ENCODE measurements at places on chromosomes 7 and 10.

GRCh38 chr7:46774515-46774914 is 807.4 kb downstream of the TNS3 start:
- no peak for DNase-seq

DNA sequence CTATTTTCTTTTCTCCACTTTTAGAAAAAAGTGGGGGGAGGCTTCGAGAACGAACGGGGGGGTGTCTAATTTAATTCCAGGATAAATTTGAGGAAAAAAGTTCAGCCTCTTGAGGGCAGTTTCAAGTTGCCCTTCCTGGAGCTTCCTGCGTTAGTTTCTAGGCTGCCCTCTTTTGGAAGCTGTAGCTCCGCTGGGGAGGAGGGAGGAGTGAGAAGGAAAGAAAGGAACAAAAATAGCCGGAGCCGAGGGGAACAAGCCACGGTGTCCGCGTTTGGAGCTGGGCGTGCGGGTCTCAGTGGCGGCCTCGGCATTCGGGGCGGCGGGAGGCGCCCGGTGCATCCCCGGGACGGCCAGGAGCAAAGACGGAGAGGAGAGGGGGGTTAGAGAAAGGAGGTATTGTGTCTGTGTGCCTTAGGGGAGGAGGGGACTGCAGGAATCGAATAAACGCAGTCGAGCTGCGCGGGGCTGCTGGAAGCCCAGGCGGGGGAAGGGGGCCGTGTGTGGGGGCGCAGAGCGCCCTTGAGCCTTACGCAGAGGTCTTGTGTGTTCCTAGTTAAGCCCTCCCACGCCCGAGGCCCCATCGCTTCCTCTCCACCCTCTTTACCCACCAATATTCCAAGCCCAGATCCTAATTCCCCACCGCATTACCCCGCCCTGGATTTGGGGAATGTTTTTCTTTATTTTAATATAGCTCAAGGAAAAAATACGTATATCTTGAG is 2.0 kb upstream of the TNRC18 start:
- DNase-seq: peak; percentile 94

DNA sequence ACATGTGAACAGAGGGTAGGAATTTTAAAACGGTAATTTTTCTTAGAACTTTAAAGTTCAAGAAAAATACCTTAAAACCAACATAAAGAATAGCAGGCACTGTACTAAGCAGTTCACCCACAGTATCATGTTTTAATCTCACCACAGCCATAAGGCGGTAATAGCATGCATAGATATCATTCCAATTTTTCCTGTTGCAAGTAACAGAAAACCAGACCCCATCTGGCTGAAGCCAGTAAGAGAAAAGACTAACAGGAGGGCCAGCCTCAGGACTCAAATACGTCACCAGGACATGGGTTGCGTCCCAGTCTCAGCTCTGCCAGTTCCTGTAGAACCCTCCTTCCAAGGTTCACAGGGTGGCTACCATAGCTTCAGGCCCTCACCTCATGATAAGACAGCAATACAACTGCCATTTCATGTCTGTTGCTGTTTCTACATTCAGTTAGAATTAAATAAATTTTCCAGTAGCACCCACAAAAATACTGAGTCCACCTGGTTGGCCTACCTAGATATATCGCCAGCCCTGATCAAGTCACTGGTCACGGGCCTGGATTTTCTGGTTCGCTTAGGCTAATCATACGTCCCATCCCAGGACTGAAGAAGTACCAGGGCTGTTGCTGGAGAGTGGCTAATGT is 2.0 kb upstream of the RNF32 start:
- no peak for DNase-seq

DNA sequence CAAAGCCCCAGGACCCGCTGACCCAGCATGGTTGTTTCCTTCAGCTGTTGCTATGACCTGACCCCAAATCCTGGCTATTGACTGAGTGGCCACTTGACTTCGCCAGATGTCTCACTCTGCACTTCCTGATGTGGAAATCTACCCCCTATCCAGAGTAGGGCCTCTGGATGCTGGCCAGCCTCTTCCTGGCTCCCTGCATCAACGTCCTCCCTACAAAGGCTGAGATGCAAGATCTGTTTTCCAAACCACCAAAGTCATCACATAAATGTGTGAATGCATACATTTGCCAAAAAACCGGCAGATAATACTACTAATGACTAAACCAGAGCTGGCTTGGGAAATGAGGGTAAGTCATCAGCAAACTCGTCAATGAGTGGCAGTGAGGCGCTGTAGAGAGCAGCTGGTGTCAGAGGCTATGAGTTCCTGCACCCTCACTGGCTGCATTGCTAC is 70.4 kb downstream of the PYROXD2 start:
- peak; percentile 89 for DNase-seq

- peak; percentile 78 for DNase-seq
Measured at GRCh38 chr7:155951554-155952158, 139.4 kb upstream of the SHH start.

DNA sequence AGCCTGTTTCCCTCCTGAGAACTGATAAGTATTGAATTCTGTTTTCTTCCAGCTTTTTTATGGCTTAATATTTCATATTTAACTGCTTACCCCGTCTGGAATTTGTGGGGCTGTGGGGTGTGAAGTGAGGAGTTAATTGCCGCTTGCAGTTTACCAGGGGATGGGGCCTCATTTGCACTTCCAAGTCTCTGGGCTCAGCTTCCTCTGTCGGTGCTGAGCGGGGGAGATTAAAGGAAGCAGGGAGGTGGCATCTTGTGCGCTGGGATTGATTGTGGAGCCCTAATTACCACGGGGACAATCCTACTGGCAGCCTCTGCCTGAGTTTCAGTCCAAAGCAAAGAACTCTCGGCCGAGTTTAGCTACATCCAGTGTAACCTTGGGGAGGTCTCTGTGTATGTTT is 33.4 kb downstream of the ELFN1 start:
- no peak for DNase-seq

Measured in fibroblast of skin of right biceps (primary cell).